ENCODE measurements at places on chromosomes 7 and 10. TPM values are rescaled to one million over a fixed set of nuclear protein-coding genes. Genes with fewer than 3 reads are reported as not detected.

The EFCAB10 gene
- not detected for total RNA-seq

The FGF8 gene
- total RNA-seq, result not detected

The AS3MT gene
- 5.6 TPM for total RNA-seq

The CYP2C19 gene
- total RNA-seq, result not detected

The POLR2J2 gene
- total RNA-seq, result 2.9 TPM

The SORBS1 gene
- 331 TPM for total RNA-seq

The LGI1 gene
- total RNA-seq, result 12.6 TPM

The TBXAS1 gene
- total RNA-seq, result 0.41 TPM

The CTNNA3 gene
- total RNA-seq, result 14.3 TPM

The ZNF503 gene
- 1.8 TPM for total RNA-seq

DNA sequence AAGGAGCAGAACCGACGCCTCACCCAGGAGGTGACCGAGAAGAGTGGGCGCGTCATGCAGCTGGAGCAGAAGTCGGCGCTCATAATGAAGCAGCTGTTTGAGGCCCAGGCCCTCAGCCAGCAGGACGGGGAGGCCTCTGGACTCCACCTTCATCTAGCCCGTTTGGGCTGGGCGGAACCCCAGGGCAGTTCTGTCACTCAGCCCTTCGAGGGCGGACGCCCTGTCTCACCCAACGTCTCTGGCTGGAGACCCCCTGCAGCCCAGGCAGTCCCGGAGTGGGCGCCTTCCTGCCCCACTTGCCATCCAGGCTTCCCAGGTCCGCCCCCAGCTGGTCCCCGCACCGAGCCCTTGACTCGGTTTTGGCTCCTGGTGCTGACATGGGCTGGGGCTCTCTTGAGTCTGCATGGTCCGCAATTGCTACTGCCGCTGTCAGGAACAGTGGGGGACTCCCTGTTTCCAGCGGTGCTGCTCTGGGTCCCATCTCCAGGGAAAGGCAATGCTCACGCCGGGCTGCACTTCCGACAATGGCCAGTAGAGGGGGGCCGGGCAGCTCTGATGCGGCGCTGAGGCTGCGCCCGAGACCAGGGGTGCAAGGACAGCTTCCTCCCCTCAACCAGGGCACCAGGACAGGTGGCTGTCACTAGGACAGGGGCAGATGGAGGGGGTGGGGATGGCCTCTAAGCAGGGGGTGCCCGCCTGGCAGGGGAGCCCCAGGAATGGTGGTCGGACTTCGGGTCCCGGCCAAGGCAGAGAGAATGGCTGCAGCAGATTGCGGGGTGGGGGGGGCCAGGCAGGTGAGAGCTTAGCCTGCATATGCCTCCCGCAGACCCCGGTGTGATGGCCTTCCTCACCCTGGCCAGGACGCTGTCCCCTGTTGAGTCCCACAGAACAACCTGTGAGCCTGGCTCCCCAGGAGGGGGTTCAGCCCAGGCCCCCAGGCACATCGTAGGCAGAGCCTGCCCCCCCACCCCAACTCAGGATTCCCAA, 71.2 kb upstream of the KCTD7 start:
- peak; percentile 55 for DNase-seq

GRCh38 chr7:78472519-78472918, 673.9 kb downstream of the PHTF2 start:
- no peak for DNase-seq

- no peak for DNase-seq
These were observed 382 bp downstream of the DIP2C start for GRCh38 chr10:689121-689451.

- no peak for DNase-seq
These were observed 185.8 kb downstream of the GRM8 start for GRCh38 chr7:127066974-127067373.

DNA sequence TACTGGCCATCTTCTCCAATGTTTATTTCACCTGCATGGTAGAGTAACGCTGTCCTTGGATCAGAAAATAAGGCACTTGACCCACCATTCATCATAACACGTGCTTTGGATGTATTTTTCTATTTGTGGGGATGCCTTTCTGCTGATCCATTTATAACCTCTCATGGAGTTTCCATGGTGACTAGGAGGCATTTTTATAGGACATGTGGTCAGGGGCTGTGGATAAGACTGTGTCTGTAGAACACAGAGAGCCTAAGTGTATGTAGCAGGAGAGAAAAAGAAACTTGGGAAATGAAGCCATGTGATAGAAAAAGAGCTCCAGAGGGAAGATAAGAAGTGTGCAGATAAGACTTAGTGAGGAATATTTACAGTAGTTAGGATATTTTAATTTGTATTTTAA, 184.2 kb downstream of the POU6F2 start:
- no peak for DNase-seq

- no peak for DNase-seq
These were observed 27.7 kb upstream of the MYH16 start for GRCh38 chr7:99244939-99245338.

- DNase-seq, result no peak
These were observed 146.8 kb downstream of the OTUD1 start for GRCh38 chr10:23585666-23586065.

- no peak for DNase-seq
These were observed 3.0 kb downstream of the KEL start for GRCh38 chr7:142959202-142959601.

DNA sequence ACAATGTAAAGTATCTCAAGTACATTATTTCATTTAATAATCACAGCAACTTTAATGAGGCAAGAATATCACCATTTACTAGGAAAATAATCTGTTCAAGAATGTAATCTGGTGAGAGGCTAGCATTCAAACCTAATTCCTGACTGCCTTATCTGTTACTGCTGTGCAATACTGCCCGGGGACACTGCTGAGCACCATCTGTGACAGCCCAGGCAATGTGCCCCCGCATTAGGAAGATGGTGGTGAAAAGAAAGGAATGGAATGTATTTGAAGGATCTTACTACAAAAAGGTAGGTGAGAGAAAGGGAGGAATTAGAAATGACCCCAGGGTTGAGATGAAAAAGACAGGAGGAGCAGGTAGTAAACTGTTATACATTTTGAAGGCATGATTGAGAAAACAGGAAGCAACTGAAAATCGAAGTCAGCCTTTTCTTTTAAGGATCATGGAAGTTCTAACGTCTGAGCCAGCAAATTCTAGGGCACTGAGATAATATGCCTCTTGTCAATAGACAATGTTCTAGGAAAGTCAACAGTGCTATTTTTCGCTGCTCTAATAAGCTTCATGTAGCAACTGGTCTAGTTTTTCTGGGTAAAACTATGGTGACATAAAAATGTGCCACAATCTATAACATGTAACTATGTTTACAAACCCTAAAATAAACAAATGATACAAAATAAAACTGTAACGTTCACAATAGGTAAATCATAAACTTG, 90.4 kb downstream of the ETV1 start:
- DNase-seq, result no peak

DNA sequence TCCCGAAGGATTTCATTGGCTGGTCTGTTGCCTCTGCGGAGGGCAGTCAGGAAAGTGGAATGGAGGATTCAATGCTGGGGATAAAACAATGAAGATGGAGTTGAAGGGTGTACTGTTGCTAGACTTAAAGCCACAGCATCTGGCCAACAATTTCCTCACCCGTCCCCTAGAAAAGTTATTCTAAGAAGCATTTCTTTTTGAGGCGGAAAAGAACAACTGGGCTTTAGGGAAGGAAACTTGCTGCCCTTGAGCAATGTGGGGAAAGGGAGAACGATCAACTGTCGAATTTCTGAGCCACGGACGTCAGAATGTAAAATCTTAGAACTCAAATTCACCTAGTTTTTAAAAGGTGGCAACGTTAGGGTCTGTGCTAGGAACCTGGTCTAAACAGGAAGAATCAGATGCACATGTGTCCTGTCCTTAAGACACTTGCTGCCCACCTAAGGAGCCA, 664 bp downstream of the FMC1 start:
- no peak for DNase-seq

- no peak for DNase-seq
These were observed 727.8 kb downstream of the GRID1 start for GRCh38 chr10:85638797-85639196.

GRCh38 chr7:157799076-157799685, 462.4 kb downstream of the DNAJB6 start:
- DNase-seq, result no peak

DNA sequence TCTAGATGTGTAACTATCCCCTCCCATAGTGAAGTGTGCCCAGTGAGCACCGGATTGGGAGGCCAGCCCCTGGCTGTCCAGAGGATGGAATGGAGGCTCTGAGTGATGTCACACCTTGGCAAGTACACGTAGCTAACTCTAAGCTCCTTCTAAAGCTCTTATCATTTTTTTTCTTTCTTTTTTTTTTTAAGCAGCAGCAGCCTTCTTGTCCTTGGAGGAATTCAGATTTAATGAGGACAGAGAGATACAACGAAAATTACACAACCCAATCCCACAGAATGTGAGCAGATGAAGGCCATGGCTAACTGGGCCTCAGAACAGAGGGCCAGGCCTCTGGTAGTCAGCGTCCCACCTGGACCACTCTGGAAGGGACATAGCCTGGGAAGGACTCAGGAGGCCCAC, 11.3 kb downstream of the TNS3 start:
- peak; percentile 48 for DNase-seq

- DNase-seq, result no peak
These were observed 236.7 kb downstream of the BUB3 start for GRCh38 chr10:123390874-123391273.

DNA sequence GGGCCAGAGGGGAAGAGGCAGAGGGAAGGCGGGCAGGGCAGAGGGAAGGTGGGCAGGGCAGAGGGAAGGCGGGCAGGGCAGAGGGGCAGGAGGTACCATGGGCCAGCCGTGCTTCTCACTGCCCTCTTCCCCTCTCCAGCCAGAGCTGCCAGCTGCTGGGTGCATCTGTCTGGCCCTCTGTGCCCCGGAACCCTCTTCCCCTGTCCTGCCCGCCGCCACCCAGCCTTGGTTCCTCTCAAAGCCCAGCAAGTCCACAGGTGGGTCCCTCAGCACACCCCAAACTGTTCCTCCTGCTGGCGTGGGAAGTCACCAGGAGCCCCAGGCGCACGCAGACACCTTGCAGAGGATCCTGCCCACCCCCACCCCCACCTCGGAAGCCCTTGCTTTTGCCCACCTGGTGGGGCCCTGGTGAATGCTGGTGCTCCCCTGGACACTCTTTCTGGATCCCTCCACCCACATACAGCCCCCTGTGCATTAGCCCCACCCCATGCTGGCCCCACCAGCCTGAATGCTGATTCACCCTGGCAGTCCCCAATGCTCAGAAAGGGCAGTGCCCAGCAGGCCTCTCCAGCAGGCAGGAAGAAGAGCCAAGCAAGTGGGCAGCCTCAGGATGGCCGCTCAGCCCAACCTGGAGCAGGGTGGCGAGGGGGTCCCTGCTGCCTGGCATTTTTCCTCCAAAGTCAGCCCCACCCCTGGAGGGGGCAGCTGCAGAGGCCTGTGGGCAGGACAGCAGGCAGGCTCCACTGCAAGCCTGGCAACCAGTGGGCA, 1.9 kb upstream of the PWWP2B start:
- DNase-seq, result no peak

DNA sequence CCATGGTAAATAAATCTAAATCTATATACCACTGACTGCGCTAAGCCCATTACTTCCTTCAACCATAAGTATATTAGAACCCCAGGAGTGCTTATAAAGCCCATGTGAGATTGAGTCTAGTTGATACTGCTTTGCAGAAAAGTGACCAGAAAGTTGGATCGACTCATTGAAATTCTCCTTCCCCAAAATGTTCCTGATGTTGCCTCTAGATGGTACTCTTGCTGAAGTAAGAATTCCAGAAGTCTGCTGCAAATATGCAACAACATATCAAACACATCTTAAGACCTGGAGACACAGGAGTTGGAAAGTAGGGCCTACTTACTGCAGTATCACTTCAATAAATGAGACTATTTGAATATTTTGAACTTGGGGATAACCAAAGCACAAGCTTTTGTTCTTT, 550.8 kb downstream of the IPMK start:
- DNase-seq, result no peak

DNA sequence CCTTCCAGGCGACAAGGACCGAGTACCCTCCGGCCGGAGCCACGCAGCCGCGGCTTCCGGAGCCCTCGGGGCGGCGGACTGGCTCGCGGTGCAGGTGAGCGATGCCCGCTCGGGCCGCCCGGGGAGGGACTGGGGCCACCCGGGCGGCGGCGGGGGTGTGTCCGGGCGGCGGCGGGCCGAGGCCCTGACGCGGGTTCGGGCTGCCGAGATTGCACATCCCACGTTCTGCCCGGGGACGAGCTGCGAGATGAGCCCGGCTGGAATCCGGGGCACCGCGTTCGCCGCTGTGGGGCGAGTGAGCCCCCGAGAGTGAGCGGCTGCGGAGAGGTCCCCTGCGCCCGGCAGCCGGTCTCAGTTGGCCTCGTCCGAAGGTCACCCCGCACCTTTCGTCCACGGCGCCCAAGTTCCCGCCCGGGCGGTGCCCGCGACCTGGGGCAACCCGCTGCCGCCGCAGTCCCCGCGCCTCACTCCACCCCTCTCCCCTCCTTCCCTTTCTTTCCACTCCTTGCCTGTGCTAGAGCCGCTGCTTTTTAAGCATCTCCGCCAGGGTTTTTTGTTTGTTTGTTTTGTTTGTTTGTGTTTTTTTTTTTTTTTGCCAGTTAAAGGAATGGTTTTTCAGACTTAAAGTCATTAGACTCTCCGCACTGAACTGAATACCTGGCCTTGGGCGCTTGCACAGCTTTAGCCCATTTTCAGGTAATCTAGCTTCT, 515 bp downstream of the RALA start:
- no peak for DNase-seq

Measured in gastrocnemius medialis (tissue), 4 donors.